ENCODE measurements at places on chromosomes 7 and 10.

DNA sequence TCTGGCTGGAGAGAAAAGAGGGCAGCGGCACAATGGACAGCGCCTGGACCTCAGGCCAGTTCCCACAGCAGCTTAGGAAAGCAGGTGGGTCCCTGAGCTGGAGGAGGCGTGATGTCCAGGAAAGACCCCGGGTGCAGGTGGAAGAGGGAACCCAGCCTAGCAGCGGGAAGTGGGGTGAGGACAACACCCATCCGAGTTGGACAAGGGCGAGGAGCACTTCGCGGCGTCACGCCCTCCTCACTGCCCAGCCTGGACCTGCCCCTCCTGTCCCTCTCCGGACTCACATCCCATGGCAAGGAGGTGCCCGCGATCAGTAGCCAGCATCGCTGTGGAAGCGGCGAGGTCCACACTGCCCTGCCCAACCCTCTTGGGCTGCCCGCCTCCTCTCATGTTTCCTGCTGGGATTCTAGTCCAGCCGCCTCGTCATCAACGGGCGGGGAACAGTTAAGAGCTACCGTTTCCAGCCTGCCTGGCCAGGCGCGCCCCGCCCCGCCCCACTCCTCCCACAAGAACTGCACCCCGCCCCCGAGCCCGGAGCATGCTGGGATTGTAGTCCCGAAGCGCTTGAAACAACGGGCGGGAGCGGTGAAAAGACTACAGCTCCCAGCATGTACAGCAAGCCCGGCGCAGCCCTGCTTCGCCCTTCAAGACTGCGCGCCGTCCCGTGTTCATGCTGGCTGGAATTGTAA is 930.6 kb upstream of the ZNF722 start:
- DNase-seq: no peak

- DNase-seq: no peak
These were observed 26.7 kb upstream of the GGCT start for GRCh38 chr7:30531286-30531685.

GRCh38 chr7:83655951-83656556 is 7.1 kb upstream of the SEMA3E start:
- DNase-seq: no peak

DNA sequence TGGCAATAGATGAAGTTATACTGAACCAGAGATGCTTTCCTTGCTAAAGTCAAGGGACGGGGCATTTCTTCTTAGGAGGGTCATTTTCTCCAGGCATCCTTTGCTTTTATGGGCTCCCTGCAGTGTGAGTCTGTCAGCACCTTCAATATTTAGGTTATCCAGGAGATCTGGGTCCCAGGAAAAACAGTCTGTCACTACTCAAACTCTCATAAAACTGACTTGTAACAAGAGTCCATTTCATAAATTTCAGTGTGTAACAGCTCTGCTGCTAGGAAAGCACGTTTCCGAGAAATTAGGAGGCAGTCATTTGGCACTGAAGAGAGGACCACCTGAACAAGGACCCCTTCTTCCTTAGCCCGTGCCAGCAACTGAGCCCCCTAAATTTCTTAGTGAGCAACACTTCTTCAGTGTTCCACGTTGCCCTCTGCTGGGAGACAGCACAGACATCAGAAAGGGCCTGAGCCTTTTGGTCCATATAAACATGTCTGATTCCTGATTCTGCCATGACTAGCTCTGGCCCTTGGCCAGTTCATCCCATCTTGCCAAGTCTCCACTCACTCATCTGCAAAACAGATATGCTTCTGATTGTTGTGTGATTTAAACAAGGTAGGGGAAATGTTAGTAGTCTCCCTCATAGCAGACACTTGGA is 7.2 kb downstream of the GCC1 start:
- no peak for DNase-seq

- DNase-seq: no peak
These were observed 11.5 kb upstream of the SH2B2 start for GRCh38 chr7:102275123-102275703.

DNA sequence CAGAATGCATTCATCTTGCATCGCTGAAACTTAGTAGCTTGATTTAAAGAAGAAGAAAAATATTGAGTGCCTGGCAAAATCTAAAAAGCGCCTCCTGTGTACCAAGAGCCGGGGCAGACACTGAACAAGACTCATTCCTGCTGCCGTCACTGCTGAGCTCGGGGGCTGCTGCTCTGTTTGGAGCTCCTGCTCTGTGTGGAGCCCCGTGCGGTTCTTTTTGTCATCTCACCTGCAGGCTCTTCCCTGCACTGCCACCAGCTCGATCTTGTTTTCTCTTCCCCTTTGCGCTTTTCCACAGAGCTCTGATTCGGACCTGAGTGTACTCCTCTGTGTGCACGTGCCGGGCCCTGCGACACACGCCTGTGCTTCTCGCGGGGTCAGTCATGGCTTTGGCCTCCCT is 462.1 kb upstream of the DPP6 start:
- DNase-seq: no peak

DNA sequence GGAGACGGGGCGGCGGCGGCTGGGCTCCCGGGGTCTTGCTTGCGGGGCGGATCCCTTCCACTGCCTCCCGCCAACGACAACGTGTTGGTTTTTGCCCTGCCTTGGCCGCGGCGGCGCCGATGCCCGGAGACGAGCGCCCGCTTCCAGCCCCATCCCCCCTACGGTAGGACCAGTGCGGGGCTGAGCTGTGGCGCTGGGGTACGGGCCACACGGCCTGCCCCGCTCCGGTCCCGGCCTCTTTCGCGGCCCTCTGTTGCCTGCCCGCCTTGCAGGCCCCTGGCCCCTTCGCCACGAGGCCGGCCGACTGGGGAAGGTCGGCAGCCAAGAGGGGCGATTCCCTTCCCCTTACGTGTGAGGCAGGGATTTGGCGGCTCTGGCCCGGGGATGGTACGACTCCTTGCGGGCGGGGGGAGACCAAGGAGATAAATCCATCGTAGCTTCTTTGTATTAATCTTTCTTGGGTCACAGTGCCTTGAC is 488 bp downstream of the EIF4H start:
- DNase-seq: peak; percentile 27

- DNase-seq: no peak
These were observed 43.1 kb downstream of the ATOH7 start for GRCh38 chr10:68188835-68189234.

GRCh38 chr7:41098402-41098801 is 604.5 kb downstream of the INHBA start:
- DNase-seq: no peak

- DNase-seq: no peak
These were observed 288.0 kb downstream of the PTPRN2 start for GRCh38 chr7:158299607-158300006.

DNA sequence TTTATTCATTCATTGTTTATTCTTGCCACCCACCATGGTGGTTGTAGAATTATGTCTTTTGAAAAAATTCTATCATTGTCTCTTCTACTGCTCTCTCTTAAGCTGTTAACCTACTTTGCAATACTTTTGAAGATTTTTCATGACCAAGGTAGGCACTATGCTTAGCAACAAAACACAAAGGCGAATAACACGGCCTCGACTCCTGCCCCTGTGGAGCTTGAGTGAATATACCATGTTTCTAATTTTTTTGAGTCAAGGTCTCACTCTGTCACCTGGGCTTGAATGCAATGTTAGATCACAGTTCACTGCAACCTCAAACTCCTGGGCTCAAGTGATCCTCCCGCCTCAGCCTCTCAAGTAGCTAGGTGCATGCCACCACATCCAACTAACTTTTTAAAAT is 39.4 kb downstream of the APBB1IP start:
- DNase-seq: no peak

DNA sequence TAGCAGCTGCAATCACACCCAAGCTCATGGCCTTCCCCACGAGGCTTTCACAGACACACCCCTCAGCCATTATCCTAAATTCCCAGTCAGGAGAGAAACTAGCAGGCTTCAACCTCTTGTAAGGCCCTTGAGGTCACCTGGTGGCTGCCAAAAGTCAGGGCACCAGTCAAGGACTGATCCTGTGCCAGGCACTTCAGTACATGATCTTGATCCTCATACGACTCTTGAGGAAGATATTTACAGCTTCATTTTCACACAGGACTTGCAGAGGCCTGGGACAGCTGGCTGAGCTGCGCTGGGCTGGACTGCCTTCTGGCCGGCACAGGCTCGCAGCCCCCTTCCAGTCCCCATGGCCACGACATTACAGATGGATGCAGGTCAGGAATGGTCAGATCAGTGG is 8.8 kb downstream of the PDAP1 start:
- no peak for DNase-seq

DNA sequence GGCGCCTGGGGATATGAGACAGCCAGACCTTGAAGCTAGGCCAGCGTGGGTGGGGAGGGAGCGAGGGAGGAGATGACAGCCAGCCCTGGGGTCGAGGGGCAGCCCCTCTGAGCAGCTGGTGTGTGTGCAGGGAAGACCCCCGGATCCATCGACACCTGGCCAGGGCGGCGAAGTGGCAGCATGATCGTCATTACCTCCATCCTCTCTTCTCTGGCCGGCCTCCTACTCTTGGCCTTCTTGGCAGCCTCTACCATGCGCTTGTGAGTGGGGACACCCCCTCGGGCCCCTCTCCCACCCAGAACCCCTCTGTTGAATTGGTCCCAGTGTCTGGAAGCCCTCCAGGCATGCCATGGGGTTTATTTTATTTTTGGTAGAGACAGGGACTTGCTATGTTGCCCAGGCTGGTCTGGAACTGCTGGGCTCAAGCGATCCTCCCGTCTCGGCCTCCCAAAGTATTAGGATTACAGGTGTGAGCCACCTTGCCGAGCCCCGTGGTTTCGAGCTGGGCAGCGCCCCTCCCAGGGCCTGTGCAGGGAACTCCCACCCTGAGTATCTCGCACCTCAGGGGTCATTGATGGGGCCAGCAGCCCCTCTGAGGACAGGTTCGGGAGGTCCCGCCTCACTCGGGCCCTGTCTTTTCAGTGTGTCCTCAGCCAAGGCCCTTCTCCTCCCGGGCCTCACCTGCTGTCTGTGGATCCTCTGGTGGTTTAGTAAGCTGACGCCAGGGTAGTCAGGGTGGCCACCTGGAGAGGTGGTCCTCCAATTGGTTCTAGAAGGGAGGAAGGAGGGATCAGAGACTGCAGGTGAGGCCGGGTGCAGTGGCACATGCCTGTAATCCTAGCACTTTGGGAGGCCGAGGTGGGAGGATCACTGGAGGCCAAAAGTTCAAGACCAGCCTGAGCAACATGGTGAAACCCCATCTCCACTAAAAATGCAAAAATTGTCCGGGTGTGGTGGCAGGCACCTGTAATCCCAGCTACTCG is 3.8 kb downstream of the UPK3B start:
- no peak for DNase-seq

GRCh38 chr7:106178593-106179134 is 66.6 kb upstream of the SYPL1 start:
- no peak for DNase-seq

- DNase-seq: no peak
These were observed 25.0 kb downstream of the VTI1A start for GRCh38 chr10:112471878-112472487.

DNA sequence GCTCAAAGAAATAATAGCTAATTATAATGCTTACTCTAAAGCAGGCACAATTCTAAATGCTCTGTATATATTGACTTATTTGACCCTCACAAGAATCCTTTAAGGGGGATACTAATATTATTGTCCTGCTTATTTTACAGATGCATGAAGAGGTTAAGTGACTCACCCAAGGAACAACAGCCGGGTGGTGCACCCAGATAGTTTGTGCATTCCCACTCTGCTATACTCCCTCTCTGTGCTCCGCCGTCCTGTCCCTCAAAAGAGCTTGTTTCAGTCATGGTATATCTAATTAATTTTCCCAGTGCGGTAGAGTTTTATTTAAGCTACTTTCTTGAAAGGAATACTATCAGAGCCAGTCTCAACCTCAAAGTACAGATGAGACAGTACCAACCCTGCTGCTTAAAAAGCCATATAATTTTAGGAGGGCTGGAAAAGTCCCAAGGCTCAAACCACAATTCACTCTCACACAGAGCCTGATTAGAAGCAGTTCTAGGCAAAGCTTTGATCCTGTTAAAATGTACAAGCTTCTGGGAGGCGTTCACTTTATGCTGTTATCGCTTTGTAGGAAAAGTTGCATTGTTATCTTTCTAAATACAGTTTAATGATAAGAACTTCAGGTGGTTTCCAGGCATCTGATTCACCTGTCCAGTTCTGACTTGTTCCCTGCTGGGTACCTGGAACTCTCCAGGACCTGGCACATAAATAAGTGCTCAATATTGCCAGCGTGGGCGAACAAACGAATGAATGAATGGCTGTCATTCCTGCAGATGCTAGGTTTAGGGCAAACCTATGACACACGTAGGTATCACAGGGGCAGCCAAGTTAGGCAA is 261.5 kb upstream of the KLF14 start:
- DNase-seq: no peak

GRCh38 chr7:1646391-1646790 is 23.7 kb upstream of the ELFN1 start:
- DNase-seq: no peak

GRCh38 chr7:104621321-104621720 is 292.9 kb downstream of the LHFPL3 start:
- DNase-seq: no peak

DNA sequence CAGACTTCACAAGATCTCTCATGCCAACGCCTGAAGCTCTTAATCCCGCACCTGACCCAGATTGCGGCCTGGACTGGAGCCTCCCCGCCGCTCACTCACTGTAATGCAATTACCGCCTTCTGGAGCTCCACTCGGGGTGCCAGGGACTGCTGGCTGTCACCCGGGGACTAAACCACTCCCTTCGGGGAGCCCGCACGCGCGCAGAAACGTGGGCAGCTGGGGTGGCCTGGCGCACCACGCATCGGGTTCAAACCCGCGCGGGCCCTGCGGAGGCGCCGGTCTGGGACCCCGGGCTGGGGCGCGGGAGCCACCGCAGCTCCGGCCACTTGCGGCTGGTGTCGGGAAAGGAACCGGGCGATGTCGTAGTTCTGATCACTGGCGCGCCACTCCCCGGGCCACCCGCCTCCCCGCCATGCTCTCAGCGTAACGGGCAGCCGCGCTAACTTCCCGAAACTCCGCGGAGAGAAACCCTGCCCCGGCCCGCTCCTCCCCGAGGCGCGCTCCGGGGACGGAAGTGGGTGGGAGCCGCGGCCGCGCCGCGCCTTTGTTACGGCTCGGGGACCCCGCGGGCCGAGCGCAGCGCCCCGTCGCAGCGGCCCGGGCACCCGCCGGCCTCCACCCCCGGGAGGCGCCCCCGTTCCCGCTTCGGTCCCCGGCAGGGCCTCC is 100.3 kb upstream of the SVIL start:
- DNase-seq: peak; percentile 15

- DNase-seq: no peak
These were observed 14.0 kb downstream of the HABP2 start for GRCh38 chr10:113566888-113567287.

GRCh38 chr7:151205730-151206129 is 4.6 kb downstream of the H2BK1 start:
- DNase-seq: no peak

DNA sequence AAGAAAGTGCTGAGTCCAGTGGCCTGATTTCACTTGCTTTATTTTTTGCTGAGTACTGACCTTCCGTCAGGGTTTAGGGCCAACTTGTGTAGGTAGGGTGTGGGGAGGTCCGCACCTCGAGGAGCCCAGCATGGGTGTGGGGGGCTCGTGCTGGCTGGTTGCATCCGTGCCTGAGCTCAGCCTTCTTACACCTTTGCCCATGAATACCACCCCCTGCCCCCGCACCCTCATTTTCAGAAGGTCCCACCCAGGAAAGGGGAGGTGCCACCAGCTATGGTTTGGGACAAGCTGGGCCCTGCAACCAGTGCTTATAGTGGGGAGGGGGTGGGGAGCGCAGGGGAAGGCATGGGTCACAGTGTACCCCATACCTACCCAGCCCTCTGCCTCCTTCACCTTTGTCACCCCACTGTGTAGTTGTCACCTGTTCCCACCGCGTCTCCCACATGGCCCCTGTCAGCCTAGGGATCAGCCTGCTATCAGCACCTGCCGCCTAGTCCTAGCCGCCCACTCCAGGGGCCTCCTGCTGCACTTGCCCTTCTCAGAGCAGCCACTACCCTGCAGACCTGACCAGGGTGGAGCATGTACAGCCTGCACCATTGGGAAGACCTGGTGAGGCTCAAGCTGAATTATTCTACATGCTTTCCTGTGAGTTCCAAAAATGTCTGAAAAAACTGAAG is 146.2 kb upstream of the RET start:
- no peak for DNase-seq

Data from stimulated activated CD4-positive, alpha-beta T cell treated with anti-CD3 and anti-CD28 coated beads, TNF-alpha, amount 100 ng/mL, for 48 hours (primary cell).